ENCODE measurements at places on chromosomes 3 and 15.
A peak's percentile ranks its signal among the peaks of the same experiment; 100 is the strongest.

DNA sequence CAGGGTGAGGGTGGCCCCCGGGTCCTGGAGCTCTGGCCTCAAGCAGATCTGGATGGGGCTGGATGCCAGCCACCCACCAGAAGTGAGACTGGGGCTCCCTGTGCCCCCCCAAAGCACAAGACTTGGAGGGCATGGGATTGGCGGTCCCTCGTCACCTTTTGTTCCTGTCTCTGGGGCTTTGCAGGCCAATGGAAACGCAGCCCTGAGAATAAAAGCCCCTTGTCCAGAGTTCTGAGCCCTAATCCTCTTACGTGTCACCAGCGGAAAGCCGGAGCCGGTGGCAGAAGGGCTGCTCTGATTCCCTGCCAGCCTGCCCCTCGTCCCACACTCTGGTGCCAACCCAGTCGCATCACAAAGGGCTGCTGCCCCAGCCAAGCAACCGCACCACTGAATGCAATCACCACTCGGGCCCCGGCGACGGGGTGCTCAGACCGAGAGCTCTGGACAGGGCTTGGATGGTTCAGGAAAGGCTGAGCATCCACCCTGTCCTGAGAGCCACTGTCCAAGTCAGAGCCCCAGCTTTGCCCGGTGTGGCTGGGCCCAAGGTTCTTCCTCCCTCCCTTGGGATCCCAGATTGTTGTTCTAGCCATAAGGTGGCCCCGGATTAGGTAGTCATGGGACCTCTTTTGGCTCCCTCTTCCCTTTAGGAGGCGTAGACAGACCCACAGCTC, 22.8 kb upstream of the ELP6 start:
- DNase-seq: no peak

GRCh38 chr3:175969456-175969855, 1110.3 kb downstream of the NAALADL2 start:
- DNase-seq: no peak

GRCh38 chr3:57966829-57967228, 41.4 kb upstream of the FLNB start:
- DNase-seq: no peak

GRCh38 chr3:98002717-98003116, 30.5 kb upstream of the RIOX2 start:
- DNase-seq: no peak

GRCh38 chr3:21310891-21311290, 440.1 kb downstream of the ZNF385D start:
- no peak for DNase-seq

- DNase-seq: no peak
Observed at GRCh38 chr3:11477407-11477911, 166.3 kb downstream of the VGLL4 start.

DNA sequence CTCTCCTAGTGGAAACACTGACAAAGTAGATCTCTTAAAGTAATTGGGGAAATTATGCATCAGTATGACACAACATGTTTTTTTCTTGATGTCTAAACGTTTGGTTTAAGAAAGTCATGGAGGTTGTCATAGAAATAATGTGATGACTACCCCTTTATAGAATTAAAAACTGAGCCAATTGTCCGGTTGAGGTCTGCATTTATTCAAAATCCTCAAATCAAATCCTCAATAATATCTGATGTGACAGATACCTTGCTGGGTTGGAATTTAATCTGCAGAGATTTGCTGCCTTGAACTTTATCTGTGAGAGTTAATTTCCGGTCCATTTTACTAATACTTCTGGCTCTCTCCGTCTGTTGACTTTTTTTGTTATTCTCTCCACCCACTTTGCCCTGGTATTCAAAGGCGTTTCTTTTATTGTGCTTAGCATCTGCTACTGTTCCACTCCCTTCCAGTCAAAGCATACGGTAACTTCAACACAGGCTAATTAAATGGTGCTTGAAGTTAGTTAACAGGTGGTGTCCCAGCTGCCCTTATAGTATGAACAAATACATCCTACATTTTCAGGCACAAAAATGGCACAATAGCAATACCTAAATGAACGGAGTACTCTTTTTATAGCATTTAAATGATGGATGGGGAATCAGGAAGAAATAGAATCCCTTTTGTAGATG, 628.3 kb downstream of the ROBO1 start:
- no peak for DNase-seq

DNA sequence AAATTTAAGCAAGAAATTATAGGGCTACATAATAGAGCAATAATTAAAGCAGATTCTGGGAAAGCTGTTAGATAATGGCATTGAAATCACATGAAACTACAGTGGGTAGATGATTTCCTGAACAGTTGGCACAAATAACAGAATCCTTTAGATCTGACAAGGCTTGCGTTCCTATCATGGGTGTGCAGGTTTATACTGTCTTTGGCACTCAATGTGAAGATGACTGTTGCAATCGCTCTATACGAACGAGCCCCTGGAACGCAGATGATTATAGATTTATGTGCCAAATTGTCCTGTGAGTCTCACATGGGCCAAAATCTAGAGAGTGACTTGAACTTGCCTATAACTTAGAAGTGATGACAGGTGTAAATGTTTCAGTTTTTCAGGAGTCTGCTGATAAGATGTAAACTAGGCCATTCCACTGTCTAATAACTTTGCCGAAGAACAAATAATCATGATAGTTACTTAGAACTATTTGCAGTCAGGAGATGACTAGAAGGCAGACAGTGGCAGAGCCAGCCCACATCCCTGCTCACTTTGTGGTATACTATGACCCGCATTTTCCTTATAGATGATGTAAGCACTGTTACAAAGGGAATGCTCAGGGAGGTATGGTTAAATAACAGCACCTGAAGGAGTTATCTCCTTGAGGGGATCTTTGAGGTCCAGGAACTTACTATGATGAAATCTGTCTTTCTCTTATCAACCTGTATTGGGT, 30.5 kb upstream of the TRPC1 start:
- no peak for DNase-seq

DNA sequence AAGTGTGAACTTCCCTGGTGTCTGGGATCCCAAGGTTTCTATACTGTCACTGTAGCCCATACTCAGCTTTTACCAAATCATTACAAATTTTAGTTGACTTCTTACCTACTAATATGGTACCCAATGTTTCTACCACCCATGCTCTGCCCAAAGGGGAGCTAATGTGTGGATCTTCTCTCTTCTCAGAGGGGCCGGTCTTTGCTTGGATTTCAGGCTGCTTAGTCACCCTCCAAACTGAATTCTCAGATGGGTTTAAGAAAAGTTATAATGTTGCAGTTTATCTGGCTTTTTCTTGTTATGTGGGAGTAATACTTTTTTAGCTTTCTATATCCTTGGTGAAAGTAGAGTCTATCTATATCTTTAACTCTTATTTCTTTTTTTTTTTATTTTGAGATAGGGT, 67.1 kb upstream of the AKAP13 start:
- DNase-seq: no peak

- no peak for DNase-seq
Observed at GRCh38 chr3:49255112-49255511, 21.9 kb downstream of the C3orf62 start.

DNA sequence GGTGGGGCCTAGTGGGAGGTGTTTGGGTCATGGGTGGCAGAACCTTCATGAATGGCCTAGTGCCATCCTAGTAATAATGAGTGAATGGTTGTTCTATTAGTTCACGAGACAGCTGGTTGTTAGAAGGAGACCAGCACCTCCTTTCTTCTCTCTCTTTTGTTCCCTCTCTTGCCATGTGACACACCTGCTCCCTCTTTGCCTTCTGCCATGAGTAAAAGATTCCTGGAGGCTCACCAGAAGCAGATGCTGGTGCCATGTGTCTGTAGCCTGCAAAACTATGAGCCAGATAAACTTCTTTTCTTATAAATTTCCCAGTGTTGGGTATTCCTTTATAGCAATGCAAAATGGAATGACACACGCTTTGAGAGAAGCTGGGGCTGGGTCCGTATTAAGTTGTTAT, 89.0 kb upstream of the SLC4A7 start:
- no peak for DNase-seq

DNA sequence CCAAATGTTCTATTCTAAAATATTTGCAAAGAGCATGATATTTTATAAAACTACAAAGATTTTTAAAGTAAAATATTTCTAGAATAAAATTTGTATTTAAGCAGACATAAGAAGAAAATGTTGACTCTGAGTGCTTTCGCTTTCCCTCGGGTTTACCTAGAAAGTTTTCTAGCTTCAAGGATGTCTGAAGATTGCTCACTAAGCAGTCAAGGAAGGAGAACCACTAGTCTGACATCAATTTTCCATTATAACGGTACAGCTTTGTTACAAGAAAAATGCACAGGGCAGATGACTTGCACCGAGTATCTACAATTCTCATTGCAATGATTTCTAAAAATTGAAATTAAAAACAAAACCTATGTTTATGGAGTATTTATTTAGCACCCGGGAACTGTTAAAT, 14.2 kb downstream of the GPR15 start:
- DNase-seq: no peak

GRCh38 chr3:15667484-15667883, 65.9 kb downstream of the BTD start:
- DNase-seq: peak; percentile 29
